ENCODE measurements at places on chromosomes 2 and 18.

DNA sequence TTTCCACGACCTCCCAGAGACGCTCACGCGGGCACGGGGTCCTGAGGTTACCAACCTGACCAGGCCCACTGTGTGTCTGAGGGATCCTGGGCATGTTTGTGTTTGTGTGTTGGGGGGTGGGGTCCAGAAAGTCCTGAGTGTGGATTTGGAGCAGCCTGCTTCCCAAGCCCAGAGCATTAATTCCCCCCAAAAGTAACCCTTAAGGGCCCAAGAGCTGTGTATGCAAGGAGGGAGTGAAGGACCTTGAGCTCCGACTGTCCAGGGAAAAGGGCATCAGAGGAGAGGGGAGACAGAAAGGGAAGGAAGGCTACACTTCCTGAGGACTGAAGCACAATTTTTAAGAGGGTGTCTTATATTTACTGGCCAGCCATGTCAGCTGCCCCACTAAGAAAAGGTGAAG, 5.2 kb upstream of the SIX3 start:
- no peaks in the 10 kb centered on the region for H3K27me3 ChIP-seq
- no peak overlapping the region for H3K27ac ChIP-seq
- DNase-seq, result no peak
- no peaks in the 10 kb centered on the region for H3K4me1 ChIP-seq
- no peak overlapping the region for H3K4me3 ChIP-seq

DNA sequence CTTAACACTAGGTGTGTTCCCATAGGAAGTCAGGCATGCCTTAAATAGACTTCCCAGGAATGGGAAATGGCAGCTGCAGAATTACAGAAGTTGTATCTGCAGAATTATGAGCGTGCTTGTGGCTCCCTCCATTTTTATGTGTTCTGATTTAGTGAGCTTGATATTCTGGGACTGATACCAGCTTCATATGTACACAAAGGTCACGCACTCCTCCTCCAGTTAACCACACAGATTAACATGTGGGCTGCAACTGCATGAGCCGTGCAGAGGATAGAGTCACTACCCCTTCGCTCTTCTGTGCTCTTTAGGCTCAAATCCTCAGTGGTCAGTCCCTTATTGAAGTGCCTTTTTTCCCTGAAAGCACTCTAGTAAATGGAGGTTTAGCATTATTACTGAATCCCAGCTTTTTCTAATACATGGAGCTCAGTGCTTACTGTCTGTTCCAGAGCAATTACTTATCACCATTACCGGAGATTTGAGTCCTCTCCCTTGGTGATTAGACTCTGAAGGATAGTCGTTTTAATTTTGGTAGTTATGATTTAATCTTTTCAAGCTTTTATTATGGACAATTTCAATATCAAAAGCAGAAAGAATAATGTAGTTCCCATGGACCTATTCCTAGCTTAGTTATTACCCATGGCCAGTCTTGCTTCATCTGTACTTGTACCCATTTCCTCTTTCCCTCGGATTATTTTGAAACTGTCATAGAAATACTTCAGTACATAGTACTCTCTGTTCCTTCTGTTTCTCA, 238.3 kb downstream of the PRKCE start:
- no peak overlapping the region for H3K4me3 ChIP-seq
- H3K27me3 ChIP-seq, result no peaks in the 10 kb centered on the region
- DNase-seq, result no peak
- peaks cover 18% of the 10 kb centered on the region for H3K4me1 ChIP-seq

- H3K27ac ChIP-seq, result peak overlapping the region; percentile 36
- no peak for DNase-seq
- no peak overlapping the region for H3K4me3 ChIP-seq
- H3K36me3 ChIP-seq, result no peaks in the 10 kb centered on the region
- H3K27me3 ChIP-seq, result no peaks in the 10 kb centered on the region
Measured at GRCh38 chr18:10424585-10425307, 29.7 kb upstream of the APCDD1 start.

GRCh38 chr18:50312296-50313030, 25.0 kb upstream of the CXXC1 start:
- H3K27me3 ChIP-seq, result peaks cover 6% of the 10 kb centered on the region
- H3K4me1 ChIP-seq, result peaks cover 4% of the 10 kb centered on the region
- DNase-seq, result no peak
- H3K27ac ChIP-seq, result no peak overlapping the region
- H3K4me3 ChIP-seq, result no peak overlapping the region

GRCh38 chr2:225293638-225294037, 105.9 kb upstream of the NYAP2 start:
- H3K36me3 ChIP-seq, result no peaks in the 10 kb centered on the region
- H3K27ac ChIP-seq, result no peak overlapping the region
- no peaks in the 10 kb centered on the region for H3K27me3 ChIP-seq
- H3K4me3 ChIP-seq, result no peak overlapping the region
- DNase-seq, result no peak

DNA sequence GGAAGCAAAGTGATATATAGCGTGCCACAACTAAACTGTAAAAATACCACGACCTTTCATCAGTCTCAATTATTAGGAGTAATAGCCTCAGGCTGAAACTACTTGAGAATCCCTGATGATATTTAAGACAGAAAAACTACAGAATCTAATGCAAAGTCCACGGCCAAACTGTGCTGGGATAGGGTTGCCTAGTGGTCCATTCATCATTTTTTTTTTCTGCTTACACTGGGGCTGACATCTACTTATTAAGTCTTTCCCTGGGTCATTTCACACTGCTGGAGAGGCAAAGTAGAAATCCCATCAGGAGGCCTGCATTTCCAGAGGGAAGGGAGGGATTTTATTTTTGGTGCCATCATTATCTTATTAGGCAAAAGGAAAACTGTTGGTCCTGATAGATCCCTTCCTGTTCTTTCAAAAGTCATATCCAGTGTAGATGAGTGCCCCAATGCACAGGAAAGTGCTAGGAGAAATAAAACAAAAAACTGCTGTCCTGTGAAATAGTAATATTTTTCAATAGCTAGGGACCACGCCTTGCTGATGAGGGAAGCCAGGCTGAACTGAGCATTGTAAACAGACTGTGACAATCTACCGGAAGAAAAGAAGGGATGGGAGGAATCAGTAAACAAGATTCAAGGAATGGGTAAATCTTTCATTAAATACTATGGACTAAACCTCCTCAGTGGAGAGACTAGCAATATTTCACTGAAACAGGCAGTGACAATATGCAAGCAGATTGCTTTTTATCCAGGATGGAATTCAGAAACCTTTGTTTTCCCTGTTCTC, 644.3 kb downstream of the IRS1 start:
- peaks cover 7% of the 10 kb centered on the region for H3K4me1 ChIP-seq
- H3K27me3 ChIP-seq, result no peaks in the 10 kb centered on the region
- no peak for DNase-seq
- no peaks in the 10 kb centered on the region for H3K36me3 ChIP-seq
- no peak overlapping the region for H3K27ac ChIP-seq
- H3K4me3 ChIP-seq, result no peak overlapping the region

DNA sequence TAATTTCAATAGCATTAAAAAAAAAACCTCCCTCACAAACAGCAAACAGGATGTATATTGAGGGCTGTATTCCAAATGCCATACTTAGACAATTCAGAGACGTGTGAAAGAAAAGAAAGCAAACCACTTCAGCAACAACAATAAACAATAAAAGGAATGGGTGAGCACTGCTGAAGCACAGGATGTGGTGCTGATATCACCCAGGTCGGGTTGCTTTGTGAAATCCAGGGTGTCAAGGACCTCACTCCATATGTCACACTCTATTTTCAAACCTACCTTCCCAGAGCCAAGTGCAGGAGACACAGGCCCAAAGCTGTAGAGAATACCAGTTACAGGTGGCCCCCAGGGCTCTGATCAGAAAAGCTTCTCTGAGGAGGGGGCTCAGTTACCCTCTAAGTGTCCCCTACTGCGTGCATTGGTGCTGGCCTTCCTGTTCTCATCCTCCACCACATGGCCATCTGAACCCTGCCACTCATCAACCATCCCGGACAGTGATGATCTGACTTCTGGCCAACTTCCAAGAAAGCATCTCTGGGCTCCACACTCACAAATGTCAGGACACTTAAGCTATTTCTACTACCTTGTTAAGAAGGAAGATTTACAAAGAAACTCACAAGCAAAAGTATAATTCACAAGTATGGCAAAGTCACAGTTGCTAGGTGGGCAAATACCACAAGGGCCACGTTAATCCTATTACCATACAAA, 363.0 kb downstream of the SS18 start:
- H3K27me3 ChIP-seq, result no peaks in the 10 kb centered on the region
- no peak overlapping the region for H3K4me3 ChIP-seq
- no peak overlapping the region for H3K27ac ChIP-seq
- H3K36me3 ChIP-seq, result no peaks in the 10 kb centered on the region
- DNase-seq, result no peak

GRCh38 chr2:32200814-32201213, 35.1 kb downstream of the SLC30A6 start:
- no peak overlapping the region for H3K27ac ChIP-seq
- H3K27me3 ChIP-seq, result no peaks in the 10 kb centered on the region
- no peak overlapping the region for H3K4me3 ChIP-seq

- H3K4me1 ChIP-seq, result no peaks in the 10 kb centered on the region
- no peak for DNase-seq
- no peaks in the 10 kb centered on the region for H3K36me3 ChIP-seq
- H3K27me3 ChIP-seq, result no peaks in the 10 kb centered on the region
- no peak overlapping the region for H3K4me3 ChIP-seq
Measured at GRCh38 chr2:111091811-111092211, 28.9 kb upstream of the BCL2L11 start.

DNA sequence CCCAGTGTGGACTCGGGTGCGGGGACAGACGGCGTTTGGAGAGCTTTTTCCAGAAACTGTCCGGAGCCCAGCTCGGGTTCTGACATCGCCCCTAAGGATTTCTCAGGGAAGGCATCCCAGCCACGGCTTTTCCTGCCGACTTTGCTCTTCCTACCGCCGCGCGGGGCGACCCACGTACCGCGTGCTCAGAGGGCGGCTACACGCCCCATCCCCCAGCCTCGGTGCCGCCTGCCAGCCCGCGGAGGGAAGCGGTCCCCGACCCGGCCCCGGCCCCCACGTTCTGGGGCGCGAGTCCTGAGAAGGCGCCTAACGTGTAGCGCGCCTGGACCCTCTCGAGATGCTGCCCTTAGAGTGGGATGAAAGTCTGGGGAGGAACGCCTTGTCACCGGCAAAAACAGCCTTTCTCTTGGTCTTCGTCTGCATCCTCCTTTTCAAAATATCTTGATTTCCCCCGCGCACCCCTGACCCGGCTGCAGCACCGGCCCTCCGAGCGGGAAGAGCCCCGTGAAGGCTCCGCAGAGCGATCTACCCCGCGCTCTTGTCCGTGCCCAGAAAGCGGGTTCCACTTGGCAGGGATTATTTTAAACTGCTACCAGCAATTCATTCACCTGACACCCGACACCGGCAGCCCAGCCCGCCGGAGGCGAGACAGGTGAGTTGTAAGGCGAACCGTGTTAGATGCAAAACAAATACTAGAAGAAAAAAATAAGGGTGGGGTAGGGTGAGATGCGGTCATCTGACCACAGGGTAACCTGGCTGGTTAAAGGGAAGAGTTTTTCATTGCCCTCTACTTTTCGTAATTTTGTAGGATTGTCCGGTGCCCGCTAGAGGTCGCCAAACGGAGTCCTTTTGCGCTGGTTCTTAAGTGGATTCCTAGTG, 812 bp upstream of the KCNG3 start:
- peak; percentile 76 for DNase-seq
- no peak overlapping the region for H3K27ac ChIP-seq

DNA sequence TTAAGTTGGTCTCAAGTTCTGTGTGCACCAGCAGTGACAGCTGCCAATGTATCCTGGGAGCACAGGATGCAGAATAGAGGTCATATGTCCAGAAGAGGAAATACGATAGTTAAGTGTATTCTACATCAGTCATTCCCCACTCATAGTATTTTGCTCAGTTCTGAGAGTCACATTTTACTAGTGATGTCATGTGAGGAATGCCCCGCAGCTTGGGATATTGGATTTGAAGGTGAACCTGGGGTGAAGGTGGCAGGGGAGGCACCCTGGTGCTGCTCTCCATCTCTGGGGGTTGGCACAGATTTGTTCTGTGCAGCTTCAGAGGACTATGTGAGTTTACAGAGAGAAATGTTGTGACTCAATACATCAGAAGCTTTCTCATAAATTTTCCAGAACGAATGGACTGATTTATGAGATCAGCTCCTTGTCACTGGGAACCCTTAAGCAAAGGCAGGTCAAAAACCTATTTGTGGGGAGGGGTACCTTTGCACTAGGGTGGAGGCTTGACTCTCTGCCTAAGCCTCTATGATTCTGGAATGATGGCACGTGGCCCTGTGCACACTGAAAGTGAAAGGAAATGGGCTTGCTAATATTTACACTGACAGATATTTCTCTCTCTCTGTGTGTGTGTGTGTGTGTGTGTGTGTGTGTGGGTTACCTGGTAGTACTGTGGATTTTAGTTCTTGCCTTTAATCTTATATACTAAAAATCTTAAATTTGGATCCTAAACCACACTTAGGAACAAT, 95.9 kb downstream of the NEB start:
- H3K27me3 ChIP-seq, result no peaks in the 10 kb centered on the region
- H3K4me1 ChIP-seq, result no peaks in the 10 kb centered on the region
- no peak overlapping the region for H3K4me3 ChIP-seq
- DNase-seq, result no peak
- no peak overlapping the region for H3K27ac ChIP-seq

DNA sequence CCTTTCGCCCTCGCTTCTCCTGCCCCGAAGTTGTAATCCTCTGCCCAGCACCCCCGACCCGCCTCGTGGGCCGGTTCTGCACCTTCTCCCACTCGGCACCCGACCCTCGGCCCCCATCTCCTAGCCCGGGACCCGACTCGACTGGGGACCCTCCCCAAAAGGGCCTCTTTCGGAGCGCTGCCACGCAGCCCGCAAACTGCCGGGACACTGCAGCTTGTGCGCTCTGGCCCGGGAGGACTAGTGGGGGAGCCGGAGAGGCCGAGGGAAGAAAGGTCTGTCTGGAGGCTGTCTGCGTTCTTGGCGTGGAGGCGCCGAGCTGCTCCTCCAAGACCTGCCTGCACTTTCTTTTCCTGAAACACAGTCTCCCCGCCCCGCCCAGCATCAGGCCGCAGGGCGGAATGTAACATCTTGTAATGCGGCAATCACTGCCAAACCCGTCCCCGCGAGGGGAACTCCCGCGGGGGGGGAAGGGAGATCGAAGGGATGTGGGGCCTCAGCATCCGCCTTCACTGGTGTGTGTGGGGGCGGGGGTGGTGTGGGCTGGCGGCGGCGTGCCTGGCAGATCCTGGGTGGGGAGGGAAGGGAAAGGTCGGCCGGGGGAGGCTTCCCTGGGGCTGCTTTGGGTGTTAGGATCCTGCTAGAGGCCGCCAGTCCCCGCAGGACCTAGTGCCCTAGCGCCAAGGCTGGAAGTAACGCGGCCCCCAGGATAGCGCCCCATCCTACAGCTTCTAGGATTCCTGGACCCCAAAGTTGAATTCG, 7.4 kb downstream of the DLX2 start:
- H3K36me3 ChIP-seq, result no peaks in the 10 kb centered on the region
- peaks cover 100% of the 10 kb centered on the region for H3K27me3 ChIP-seq
- peak overlapping the region; percentile 28 for H3K4me3 ChIP-seq
- H3K27ac ChIP-seq, result no peak overlapping the region
- DNase-seq, result no peak

GRCh38 chr2:95303191-95303919, 6.2 kb downstream of the KCNIP3 start:
- DNase-seq, result no peak
- H3K36me3 ChIP-seq, result no peaks in the 10 kb centered on the region
- H3K27me3 ChIP-seq, result no peaks in the 10 kb centered on the region
- no peak overlapping the region for H3K27ac ChIP-seq
- peaks cover 14% of the 10 kb centered on the region for H3K4me1 ChIP-seq

GRCh38 chr2:229851870-229852269, 69.9 kb downstream of the TRIP12 start:
- no peak for DNase-seq
- peaks cover 20% of the 10 kb centered on the region for H3K36me3 ChIP-seq
- H3K4me1 ChIP-seq, result no peaks in the 10 kb centered on the region
- H3K27ac ChIP-seq, result no peak overlapping the region

- H3K36me3 ChIP-seq, result peaks cover 5% of the 10 kb centered on the region
- no peak overlapping the region for H3K4me3 ChIP-seq
- H3K27ac ChIP-seq, result no peak overlapping the region
- H3K4me1 ChIP-seq, result no peaks in the 10 kb centered on the region
- DNase-seq, result no peak
Measured at GRCh38 chr2:109537565-109538222, 76.1 kb downstream of the SEPTIN10 start.
